Hematopoietic multipotent progenitor cell treated with erythropoietin and hydrocortisone succinate and interleukin-3 and kit ligand, for 17 days (in vitro differentiated cells): ENCODE measurements at places on chromosomes 5 and 9.

- no peak for DNase-seq
Observed at GRCh38 chr9:406886-407654, 192.4 kb downstream of the DOCK8 start.

- DNase-seq: no peak
Observed at GRCh38 chr5:15510831-15511230, 10.9 kb downstream of the FBXL7 start.

DNA sequence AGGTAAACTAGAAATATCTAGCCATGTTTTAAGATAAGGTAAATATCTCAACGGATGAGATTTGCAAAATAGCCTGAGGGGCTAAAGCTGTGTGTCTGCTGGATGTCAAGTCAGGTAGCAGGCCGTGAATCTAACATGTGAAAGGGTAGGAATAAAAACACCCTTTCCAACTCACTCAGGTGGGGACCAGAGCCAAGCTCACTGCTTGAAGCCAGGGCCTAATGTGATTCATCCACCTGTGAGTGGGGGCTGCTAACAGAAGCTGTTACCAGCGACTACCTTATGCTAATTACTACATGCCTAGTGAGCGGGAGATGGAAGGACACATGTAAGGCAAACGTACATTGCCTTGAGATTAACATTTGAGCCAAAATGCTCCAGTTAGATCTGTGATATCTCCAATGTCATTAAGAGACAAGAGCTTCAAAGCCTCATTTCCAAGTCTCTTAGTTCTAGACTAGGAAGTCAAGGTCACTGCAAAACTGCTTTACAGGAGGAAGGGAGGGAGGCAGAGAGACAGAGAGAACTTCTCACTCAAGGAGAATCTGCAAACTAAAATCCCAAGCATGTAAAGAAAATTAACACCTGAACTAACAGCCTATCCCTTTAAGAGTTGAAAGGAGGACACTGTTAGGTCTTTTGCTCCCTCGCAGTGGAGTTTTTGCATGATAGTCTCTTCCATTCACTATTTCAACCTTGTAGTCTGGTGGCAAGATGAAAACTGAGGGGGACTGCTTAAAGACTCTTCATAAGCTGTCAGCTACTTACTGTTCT is 141.6 kb upstream of the RPS23 start:
- DNase-seq: no peak

DNA sequence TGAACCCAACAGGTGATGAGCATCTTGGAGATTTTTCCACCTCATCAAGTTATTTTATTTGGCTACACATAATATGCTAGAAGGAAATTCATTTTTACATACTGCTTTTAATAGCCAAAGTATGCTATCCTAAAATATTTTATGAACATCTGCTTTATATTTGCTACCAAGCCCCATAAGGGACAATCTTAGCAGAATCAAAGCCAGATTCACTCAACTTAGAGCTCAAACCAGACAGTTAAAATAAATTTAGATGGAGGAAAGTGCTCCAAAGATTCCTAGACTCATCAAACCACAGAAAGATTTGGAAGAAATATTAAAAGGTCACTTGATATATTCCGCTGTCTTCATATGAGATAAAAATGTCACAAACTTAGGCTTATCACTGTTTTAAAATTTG is 637.1 kb upstream of the CCNG1 start:
- no peak for DNase-seq

GRCh38 chr5:109145139-109145538 is 264.6 kb downstream of the PJA2 start:
- no peak for DNase-seq

GRCh38 chr9:80787636-80788035 is 901.7 kb downstream of the TLE1 start:
- no peak for DNase-seq

DNA sequence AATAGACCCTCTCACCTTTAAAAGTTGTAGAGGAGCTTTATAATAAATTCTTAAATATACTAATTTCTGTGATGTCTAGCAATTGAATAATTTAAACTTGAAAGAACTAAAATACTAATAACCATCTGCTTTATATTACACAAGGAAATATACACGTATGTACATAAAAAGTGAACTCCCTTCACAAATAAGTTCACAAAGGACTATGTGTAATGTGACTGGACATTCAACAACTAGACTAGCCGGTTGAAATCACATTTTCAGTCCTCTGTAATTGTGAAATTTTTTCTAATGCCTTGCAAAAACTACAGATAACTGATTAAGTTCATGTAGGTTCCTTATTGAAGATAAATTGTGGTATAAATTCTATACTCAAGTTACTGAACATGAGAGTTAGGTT is 11.6 kb downstream of the NSA2 start:
- no peak for DNase-seq

DNA sequence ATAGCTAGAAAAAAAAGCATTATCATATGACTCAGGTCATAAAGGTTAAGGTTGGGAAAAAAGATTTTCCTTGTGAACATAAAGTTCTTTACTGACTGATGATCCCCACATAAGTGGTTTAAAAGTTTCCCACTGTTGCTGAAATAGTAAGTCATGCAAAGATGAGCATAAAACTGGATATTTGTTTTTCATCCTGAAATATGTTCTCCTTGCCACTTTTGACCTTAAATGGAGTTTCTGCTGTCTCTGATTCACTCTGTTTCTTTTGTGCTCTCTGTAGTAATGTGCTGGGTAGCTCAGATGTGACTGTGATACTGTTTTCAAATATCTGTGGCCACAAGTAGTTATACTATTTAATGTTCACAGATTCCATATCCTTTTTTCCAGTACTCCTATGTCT is 162.5 kb upstream of the GAS1 start:
- no peak for DNase-seq

DNA sequence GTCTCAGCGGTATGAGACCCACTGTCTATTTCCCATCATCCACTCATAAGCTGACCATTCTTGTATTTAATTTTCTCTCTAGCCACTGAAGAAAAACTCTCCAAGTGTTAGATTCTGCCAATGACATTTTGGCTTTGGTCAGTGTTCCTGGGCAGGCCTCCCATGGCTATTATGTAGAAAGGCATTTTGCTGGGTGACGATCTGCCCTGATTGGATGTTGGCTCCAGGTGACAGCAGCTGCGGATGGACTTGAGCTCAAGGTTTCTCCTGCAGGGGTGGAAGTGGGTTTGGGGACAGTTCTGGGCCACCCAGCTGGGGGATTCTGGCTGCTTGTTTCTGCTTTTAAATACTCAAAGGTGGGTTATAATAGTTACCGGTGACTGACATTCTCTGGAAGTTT is 31.6 kb downstream of the ACSL6 start:
- DNase-seq: no peak
